Activated CD8-positive, alpha-beta T cell treated with anti-CD3 and anti-CD28 coated beads for 36 hours (primary cell): ENCODE measurements at places on chromosomes 6 and 20. TPM values are rescaled to one million over a fixed set of nuclear protein-coding genes. Genes with fewer than 3 reads are reported as not detected.

The FNDC11 gene
- total RNA-seq = 0.27 TPM

DNA sequence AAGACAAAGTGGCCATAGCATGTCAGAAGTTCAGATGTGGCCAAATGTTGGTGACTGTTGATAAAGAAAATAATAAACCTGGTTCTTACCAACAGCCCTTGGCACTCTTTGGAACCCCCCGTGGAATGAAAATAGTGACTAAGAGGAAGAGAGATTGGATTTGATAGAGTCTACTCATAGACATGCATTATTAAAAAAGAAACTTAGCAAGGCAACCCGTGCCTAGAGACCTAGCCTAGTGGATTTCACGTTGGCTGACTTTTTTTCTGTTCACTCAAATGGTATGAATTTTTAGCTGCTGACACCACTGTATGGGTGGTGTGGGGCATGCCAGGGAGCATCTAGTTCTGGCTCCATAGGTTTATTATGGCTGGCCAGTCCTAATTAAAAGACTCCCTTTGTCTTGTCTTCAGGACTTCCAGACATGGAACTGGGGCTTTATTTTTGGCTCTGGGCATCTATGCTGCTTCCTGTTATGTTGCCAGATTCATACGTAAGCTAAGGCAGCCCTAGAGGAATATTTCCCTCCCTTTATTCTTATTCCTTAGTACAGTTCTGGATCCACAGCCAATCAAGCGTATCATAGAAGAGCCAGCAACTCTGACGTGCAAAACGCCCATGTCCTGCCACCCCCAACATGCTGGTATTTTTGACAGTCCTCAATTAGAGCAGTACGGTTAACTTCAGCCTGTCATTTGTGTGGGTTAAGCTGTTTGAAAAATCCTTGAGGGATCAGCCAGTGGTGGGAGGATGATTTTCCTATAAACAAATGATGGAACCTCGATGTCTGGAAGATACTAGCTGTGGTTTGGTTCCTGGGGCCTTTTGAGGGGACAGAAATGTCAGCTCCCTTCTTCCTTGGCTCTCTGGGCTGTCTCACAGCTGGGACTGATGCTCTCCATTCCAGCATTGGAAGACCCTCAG lies 127.5 kb downstream of the ISM1 start:
- no peak for DNase-seq

DNA sequence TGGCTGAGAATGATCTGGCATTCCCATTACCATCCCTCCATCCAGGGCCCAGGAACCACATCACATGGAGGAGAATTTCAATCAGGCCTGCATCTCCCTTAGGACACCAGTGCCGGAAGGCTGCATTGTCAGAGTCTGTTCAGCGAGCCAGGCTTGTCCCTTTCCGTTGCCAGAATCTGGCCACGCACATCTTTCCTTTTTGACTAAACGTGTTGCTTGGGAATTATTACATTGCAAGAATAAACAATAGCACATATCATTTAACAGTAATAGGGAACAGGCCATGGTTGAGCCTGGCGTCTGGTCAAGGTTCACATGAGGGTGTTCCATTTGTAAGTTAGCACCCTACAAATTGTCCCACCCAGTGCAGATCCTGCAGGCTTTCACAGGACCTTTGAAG lies 42.8 kb downstream of the SOBP start:
- no peak for DNase-seq

DNA sequence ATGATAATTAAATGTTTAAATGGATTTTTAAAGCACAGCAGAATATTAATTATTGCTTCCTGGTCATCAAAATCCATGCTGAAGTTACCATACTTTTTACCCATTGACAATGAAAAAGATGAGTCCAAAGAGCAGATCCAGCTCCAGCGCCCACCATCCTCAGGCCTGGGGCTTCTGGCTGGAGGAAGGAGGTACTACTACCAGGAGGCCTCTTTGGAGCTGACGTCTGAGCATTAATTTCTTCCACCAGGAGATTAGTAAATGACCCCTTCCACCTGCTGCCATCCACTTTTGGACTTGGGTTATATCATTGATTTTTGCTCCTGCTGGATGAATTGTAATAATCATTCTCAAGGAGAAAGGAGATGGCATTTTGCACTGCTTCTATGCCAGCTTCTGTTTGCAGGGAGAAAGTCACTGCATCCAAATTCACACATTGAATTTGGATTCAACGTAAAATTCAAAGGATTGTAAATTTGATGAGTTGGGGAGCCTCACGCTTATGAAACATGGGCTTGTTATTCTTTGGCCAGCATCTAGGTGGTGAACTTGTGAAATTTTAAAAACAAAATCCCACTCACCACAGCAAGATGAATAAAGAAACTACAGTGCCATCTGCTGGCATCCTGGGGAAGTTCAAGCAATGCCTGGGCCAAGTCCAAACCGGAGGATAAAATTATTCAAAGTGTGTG lies 121.8 kb downstream of the SASH1 start:
- peak; percentile 69 for DNase-seq

DNA sequence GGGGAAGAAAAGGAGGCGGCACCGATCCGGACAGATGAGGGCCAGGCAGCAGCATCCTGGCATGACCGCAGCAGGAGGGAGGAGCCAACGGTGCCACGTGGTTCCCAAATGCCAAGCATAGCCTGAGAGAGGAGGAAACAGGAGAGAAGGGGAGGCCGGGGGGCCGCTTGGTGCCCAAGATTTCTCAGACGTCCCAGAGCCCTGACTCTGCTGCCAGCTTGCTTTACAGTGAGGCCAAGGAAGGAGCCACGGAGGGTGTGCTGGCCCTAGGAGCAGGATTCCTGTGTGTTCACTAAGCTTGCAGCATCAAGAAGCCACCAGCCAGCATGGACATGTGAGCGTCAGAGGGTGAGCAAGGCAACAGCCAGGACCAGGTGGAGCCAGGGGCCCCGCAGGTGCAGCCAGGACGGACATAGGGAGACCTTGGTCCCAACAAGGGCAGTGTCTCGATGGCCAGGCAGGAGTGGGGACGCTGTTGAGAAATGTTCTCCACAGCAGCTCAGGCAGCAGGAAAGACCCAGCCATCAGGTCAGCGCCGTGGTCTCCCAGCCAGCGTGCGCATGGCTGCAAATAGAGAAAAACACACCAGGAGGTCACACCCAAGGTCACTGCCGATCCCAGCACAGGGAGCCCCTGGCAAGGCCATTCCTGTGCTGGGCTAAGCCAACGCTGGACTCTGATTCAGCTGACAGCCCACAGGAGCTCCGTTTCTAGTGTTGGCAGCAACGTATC lies 143.7 kb downstream of the DLL1 start:
- peak; percentile 34 for DNase-seq
